Activated CD4-positive, alpha-beta T cell treated with anti-CD3 and anti-CD28 coated beads, Interleukin-2, amount 50 U/mL, for 24 hours (primary cell): ENCODE measurements at places on chromosomes 11 and 22.

DNA sequence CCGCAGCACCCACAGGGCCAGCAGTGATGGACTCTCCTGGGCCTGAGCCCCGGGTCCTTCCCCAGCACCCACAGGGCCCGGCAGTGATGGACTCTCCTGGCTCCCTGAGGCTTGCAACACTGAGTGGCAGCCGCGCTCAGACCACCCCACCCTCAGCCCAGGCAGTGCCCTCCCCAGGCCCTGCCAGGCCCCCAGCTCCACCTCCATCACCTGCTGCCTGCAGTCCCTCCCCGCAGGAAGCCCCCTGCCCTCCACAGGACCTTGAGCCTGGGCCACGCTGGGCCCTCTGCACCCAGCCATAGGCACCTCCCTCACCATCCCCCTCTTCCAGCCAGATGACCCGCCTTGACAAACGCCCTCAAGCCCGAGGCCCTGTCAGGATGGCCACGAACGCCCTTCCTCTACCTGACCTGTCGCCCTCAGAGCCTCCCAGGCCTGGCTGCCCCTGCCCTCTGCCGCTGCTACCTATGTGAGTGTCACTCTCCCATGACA is 11.4 kb downstream of the ALG12 start:
- DNase-seq: no peak

- DNase-seq: no peak
These were observed 49.6 kb upstream of the SLC35C1 start for GRCh38 chr11:45755281-45755859.

- no peak for DNase-seq
These were observed 11.7 kb downstream of the EIF3L start for GRCh38 chr22:37860796-37861421.

DNA sequence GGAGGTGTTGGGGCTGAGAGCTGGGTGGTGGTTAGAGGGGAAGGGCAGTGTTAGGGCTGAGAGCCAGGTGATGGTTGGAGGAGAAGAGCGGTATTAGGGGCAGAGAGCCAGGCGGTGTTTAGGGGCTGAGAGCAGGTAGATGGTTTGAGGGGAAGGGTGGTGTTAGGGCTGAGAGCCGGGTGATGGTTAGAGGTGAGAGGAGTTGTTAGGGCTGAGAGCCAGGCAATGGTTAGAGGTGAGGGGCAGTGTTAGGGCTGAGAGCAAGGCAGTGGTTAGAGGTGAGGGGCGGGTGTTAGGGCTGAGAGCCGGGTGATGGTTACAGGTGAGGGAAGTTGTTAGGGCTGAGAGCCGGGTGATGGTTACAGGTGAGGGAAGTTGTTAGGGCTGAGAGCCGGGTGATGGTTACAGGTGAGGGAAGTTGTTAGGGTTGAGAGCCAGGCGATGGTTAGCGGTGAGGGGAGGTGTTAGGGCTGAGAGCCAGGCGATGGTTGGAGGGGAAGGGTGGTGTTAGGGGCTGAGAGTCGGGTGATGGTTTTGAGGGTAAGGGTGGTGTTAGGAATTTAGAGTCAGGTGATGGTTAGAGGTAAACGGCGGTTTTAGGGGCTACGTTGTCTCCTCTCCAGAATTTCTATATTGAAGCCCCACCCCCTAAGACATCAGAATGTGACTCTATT is 230.0 kb upstream of the TBCEL start:
- DNase-seq: no peak

- DNase-seq: no peak
These were observed 30.4 kb upstream of the TYR start for GRCh38 chr11:89147229-89147628.

DNA sequence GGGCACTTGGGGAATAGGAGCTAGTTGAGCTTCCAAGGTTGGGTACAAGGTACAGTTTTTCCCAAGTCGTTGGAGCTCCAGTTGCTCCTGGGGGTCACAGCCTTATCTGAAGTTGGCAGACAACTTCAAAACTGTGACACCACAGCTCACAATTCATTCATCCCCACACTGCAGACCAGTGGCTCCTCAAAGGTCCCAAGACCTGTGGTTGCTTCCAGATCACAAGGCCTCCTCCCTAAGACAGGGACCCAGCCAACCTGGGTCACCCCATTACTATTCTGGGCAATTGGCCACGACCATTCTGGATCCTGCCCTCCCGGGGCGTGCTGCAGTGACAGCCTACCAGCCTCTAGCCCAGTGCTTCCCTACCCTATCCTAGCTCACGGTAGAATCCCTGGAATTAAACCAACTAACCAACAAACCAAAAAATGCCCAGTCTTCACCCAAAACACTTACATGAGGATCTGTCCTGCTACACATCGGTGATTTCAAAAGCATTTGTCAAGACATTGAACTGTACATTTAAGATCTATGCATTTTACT is 862 bp upstream of the PDXP start:
- DNase-seq: no peak

GRCh38 chr11:23353611-23354010 is 493.3 kb upstream of the CCDC179 start:
- DNase-seq: no peak
